ENCODE measurements at places on chromosomes 4 and X.
A peak's percentile ranks its signal among the peaks of the same experiment; 100 is the strongest.

DNA sequence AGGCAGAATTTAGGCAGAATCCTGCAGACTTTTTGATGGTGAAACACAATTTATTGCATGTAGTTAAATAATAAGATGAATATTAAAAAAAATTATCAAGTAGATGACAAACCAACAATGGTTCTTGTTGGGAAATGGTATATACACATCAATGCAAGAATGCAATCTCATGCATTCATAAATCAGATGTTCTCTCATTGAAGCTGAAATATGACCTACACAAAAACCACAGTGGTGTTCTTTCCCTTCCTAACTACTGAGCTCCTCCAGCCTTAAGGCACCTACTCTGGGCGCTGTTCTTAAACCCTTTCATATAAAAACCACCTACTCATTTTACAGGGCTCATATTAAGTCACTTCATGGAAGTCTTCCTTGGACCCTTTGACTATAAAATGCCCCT, 64.1 kb downstream of the ANTXR2 start:
- DNase-seq: no peak

- DNase-seq: no peak
These were observed 23.0 kb downstream of the ZNF81 start for GRCh38 chrX:47859686-47860085.

- DNase-seq: no peak
These were observed 22.6 kb upstream of the UBA1 start for GRCh38 chrX:47170861-47171692.

DNA sequence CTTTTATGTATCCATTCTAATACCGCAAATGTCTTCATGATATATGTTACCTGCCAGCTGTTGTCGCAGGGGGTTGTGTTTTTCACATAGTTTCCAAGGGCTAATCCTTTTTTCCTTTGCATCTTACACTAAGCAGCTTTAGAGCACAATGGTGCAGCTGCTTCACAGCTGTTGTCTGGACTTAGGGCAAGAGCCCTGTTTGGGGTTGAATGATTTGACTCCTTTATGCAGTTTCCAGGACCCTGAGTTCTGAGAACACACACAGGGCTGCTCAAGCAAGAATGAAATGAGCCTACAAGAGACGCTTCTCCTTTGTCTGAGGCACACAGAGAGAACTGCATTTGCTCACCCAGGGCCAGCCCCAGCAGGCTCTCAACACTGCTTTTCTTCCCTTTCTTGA, 20.2 kb downstream of the CCNG2 start:
- no peak for DNase-seq

DNA sequence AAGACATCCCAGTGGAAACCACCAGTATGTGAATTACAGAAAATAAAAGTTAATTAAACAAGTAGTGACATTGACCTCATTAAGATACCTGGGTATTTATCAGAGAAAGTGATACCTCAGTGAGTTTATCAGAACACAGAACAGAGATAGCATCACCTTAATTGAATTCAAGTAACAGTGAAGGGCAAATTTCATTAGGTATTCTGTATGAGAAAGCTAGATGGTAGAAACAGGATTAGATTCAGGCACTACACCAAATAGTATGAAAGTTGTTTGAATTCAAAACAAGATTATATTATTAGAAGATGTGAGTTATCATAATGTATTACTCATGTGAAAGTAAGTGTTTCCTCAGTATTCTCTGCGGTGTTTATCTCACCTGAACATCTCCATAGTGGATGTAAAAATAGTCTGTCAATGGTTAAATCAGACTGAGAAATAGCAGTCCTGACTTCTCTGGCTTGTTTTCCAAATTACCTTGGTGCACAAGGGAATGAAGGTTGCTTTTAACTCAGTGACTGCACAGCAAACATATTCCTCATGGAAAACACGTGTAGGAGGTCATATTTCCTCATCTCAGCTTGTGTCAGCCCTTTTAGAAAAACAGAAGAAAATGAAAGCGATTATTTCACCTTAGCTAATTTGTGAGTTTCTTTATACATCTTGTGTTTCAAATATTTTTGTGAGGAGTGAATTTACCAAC, 79.9 kb upstream of the PCDH18 start:
- no peak for DNase-seq

DNA sequence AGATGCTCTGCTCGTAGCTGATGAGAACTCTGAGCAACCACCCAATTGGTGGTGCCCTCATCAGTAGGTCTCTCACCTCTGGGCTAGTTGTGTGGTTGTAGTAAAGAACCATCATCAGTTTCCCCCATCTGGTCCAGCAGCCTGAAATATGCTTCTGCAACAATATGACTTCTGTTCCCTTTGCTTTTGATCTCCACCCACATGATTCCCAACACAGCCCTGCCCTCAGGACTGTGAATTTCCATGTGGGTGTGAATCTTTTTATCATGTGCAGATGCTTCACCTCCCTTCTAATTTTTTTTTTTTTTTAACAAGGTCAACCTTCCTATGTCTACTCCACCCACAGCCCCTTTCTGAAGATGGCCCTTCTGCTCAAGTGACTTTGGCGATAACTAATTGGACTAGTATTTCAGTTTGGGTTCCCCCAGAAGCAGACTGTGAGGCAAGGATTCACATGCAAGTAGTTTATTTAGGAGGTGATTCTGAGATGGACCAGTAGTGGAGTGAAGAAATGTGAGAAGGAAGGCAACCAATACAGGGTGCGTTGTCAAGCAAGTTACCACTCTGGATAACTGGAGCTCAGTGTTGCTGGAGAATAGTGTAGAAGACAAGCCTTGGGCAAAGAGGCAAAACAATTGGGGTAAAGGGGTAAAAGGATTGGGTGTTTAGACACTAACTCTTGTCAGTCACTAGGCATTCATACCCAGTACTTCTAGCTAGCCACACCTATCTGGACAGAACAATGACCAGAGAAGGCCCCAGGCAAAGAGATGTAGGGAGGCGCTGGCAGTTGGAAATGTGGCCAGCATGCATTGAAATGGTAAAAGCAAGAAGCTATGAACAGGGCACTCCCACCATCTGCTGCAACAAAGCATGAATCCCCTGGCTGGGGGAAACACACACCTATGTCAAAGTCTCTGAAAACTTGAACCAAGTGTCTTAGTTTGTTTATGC, 466.2 kb downstream of the BCOR start:
- DNase-seq: no peak

DNA sequence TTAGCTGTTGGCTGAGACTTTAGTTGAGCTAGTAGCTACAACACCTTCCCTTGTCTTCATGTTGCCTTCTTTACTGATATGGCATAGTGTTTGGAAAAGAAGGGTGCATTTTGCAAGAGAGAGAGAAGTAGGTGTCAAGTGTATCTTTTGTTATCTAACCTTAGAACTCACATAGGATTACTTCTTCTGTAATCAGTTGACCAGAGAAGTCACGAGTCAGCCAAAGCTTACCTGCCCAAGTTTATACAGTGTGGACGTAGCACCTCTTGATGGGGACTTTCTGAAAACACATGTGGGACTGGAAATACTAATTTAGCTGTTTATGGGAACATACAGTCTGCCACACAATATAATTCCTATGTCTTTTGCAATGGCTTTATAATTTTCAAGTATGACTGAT, 56.0 kb downstream of the UGT8 start:
- DNase-seq: no peak

- no peak for DNase-seq
These were observed 24.0 kb downstream of the ANAPC4 start for GRCh38 chr4:25401066-25401465.

- no peak for DNase-seq
These were observed 53.8 kb upstream of the LNX1 start for GRCh38 chr4:53645108-53645507.

GRCh38 chr4:2290974-2291704, 29.2 kb upstream of the MXD4 start:
- DNase-seq: peak; percentile 73

GRCh38 chr4:182491719-182492118, 248.5 kb downstream of the TENM3 start:
- DNase-seq: no peak

- DNase-seq: no peak
These were observed 113.2 kb upstream of the PPP2R3B start for GRCh38 chrX:499870-500364.

GRCh38 chr4:112411781-112412550, 104.0 kb downstream of the NEUROG2 start:
- DNase-seq: no peak

DNA sequence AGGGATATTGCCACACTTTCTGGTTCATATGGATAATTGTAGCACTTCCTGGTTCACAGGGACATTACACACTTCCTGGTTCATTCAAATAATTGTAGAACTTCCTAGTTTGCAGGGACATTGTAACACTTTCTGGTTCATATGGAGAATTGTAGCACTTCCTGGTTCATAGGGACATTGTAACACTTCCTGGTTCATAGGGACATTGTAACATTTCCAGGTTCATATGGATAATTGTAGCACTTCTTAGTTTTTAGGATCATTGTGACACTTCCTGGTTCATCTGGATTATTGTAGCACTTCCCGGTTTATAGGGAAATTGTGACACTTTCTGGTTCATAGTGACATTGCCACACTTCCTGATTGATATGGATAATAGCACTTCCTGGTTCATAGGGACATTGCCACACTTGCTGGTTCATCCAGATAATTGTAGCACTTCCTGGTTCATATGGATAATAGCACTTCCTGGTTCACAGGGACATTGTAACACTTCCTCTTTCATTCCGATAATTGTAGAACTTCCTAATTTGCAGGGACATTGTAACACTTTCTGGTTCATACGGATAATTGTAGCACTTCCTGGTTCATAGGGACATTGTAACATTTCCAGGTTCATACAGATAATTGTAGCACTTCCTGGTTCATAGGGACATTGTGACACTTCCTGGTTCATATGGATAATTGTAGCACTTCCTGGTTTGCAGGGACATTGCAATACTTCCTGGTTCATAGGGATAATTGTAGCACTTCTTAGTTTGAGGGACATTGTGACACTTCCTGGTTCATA, 59.2 kb upstream of the CD99 start:
- no peak for DNase-seq

DNA sequence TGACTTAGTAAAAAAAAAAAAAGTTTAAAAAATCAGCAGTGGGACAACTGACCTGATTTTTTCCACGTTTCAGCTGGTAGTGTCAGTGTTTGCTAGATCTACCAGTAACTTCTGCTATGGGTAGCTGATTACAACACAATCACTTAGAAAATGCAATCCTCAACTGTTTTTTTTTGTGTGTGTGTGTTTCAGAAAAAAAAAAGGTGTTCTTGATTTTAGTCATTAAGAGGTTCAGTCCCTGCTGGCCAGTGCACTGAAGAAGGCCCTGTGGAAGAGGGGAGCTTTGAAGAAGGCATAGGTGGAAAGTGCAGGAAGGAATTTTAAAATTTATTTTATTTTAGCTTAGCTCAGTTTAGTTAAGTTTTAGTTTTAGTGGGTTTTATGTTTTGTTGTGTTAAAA, 46.9 kb downstream of the SH2D1A start:
- DNase-seq: no peak

Measured in activated CD4-positive, alpha-beta T cell treated with anti-CD3 and anti-CD28 coated beads for 36 hours (primary cell).